ENCODE measurements at places on chromosomes 12 and 14.

DNA sequence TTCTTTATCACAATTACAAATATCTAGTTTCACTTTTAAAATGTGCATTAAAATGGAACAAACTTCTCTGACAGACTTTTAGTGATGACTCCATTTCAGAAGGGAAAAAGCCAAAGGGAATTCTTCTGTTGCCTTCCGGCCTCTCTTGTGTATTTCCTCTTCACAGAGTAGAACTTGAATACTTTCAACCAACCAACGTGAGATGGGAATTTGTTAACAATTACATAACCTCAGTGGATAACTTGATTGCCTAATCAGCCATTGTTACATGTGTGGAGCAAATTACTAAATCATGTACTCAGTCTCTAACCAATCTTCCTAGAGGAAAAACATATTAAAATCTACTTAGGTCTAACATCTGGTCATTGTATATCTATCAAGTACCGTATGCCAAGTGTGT, 291.1 kb downstream of the SYT1 start:
- DNase-seq: no peak

GRCh38 chr12:76445462-76445861, 97.2 kb upstream of the BBS10 start:
- no peak for DNase-seq

GRCh38 chr12:24695103-24695502, 253.8 kb downstream of the BCAT1 start:
- DNase-seq: no peak

GRCh38 chr12:49937639-49938300, 12.8 kb upstream of the AQP2 start:
- DNase-seq: no peak

DNA sequence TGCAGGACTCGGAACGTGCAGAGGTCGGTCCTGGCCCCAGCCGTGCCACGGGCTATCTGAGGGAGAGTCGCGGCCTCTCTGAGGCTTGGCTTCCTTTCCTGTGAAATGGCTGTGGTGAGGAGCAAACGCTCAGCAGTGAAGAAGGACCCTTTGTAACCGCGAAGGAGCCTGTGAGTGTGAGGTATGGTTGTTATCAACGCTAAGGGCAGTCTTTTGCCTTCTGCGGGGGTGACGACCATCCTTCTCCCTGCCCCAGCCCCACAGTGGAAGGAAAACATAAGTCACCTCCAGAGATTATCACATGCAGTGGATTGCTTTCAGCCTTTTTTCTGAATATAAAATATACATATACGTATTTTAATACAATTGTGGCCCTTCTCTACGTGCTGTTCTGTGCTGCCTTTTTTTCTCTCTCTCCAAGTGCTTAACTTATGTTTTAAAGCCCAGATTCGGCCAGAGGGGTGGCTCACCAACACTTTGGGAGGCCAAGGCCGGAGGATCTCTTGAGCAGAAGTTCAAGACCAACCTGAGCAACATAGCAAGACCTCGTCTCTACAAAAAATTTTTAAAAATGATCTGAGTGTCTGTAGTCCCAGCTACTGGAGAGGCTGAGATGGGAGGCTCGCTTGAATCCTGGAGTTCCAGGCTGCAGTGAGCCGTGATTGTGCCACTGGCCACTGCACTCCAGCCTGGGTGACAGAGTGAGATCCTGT, 17.4 kb downstream of the TAMALIN start:
- DNase-seq: no peak

DNA sequence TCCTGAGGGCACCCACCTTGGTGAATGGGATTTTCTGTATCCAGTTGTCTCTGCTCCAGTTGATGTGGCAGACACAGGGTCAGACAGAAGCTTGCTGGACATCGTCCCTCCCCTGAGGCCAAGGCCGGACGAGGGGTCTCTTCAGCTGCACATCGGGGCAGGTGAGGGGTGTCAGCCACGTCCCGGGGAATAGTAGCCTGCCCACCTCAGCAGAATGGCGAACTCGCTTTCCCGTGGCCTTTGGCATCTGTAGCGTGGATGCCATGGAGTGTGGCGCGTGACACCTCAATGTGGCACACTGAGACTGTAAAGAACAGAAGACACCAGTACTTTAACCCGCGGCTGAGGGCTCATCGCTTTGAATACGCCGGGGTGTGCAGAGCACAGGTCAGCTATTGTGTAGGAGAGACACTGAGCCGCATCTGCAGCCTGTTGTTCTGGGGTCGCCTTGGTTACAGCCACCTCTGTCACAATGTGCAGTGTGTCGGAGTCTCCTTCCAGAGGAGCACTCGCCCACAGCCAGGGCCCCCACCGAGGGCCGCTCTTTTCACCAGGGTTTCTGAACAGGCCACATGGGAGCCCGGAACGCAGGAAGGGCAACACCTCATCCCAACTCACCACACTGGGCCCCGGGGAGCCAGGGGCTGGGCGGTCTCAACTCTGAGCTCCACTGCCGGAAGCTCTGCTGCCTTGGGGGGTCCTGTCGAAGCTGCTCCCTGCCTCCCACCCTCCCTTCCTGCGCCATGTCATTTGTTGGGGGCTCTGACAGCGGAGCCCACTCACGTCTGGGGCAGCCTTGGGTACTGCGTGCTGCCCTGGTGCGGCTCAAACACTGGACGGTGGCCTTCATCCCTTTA, 77.0 kb downstream of the ADGRD1 start:
- no peak for DNase-seq

DNA sequence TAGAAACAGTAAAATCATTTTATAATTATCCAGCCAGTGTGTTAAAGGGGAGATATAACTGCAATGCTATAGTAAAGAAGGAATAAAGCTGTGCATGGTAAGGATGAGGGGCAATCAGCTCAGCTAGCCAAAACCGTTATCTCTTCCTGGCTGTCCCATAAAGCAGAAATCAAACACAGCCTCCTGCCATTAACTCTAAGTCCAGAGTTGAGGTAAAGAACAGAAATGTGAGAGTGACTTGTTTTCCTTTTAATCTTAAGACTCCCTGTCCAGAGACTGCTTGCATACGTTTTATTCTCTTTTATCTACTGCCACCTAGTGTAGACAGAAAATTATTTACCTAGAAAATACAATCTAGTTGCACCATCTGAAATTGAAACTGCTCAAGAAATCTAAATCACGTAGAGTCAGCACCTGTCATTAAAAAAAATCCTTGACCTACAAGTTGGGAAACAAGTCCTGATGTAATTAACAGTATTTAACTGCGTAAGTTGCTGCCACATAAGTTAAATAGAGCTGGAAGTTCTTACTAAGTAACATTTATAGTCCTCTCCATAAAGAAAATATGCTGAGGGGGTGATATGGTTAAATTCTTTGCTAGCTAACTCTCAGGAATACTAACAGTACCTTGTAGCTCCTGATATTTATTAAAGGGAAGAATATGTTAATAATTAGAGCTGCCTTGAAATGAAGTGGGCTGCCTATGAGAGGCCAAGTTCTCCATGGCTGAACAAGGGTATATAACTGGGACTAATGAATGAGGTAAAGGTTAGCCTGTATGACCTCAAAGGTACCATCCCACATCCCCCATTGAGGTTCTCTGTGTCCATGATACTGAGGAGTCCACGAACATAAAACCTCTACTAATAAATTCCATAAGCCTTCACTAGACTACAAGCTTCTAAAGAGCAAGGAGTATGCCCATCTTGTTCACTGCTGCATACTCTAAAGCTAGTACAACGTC, 62.7 kb downstream of the GALNT4 start:
- no peak for DNase-seq

DNA sequence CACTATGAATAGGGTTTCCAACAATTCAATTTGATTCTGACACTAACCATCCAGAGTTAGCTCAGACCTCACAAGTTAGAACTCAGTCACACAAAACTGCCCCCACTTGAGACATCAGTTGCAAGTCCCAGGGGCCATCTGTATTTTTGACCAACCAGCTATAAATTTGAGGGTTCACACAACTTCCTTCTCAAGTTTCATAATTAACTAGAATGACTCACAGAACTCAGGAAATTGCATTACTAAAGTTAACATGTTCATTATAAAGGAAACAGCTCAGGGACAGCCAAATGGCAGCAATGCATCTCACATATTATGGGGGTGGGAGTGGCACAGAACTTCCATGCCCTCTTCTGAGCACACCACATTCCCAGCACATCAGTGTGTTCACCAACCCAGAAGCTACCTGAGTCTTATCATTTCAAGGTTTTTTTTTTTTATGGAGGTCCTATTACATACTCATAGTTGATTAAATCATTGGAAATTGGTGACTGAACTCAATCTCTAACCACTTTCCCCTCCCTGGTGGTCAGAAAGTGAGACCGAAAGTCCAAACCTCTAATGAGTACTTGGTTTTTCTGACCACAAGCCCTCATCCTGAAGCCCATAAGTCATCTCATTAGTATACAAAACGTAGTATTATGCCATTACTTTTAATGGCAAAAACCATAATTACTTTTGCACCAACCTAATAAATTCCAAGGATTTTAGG, 1721.5 kb upstream of the SEL1L start:
- DNase-seq: no peak

DNA sequence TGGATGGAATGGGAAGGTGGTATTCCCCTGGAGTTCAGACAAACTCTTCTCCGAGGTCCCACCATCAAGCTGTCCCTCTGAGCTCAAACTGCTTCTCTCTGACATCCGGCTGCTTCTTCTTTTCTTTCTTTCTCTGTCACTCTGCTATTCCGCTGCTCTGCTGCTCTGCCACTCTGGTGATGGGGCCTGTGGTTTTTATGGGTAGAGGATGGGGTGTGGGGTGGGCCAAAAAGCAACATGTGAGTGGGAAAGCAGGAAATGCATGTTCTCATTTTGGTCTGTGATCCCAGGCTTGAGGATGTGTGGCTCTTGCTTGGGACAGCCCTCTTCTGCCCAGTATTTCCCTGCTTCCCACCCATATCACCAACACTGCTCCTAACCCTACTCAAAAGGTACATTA, 30.6 kb downstream of the CLECL1 start:
- no peak for DNase-seq

DNA sequence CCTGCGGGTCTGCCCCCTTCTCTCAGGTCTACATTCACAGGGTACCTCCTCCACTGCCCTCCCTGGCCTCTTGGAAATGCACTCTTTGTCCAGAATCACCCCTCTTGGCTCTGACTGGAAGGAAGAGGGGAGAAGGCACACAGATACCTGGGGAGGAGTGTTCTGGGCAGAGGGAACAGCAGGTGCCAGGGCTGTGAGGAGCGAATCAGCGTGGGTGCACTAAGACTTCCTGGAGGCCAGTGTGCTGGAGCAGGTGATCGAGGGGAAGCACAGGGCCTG, 8.3 kb upstream of the TRAF3 start:
- no peak for DNase-seq

DNA sequence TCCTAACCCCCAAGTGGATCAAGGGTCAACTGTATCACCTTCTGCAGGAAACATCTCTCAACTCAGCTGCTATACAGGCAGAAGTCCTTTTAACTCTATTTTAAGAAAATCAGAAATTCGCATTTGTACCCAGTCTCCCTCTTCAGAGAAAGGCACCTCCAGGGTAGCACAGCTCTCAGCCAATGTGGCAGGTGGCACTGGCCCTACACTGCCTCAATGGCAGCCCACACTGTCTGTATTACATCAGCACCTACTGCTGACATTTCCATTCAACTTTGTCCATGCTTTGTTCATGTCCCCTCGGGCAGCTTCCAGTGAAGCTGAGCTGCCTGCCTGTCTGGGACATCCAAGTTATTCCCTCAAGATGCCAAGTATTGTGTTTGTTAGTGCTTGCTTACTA, 8.8 kb downstream of the SPTSSA start:
- DNase-seq: no peak

GRCh38 chr12:8065991-8066594, at the start of gene C3AR1:
Gene C3AR1 (minus strand): TSS chr12:8066359. CDS start chr12:8060185, 6,174 bp downstream.
- DNase-seq: no peak

GRCh38 chr12:5794156-5794555, 150.9 kb downstream of the ANO2 start:
- DNase-seq: no peak
